Naive thymus-derived CD4-positive, alpha-beta T cell (primary cell): ENCODE measurements at places on chromosomes 1 and 21. TPM values are rescaled to one million over a fixed set of nuclear protein-coding genes. Genes with fewer than 3 reads are reported as not detected.

FOXD3 gene
- not detected in 2 replicates for total RNA-seq

KRTAP27-1 gene
- total RNA-seq = not detected in 2 replicates

PGBD5 gene
- 0.28 and 0.36 TPM in 2 replicates for total RNA-seq

CACNA1E gene
- total RNA-seq = not detected

DCST2 gene
- total RNA-seq = 2.4 TPM

KIAA1614 gene
- 0.31 and 0.33 TPM in 2 replicates for total RNA-seq

PTGFR gene
- total RNA-seq = not detected

ASH1L gene
- total RNA-seq = 53.2 and 57.2 TPM in 2 replicates

KCNJ9 gene
- total RNA-seq = not detected

COL9A2 gene
- total RNA-seq = 13.8 and 14.6 TPM in 2 replicates

LCE1D gene
- total RNA-seq = not detected in 2 replicates

PTGFRN gene
- 5.6 and 10.2 TPM in 2 replicates for total RNA-seq

IL24 gene
- total RNA-seq = not detected

CFHR5 gene
- total RNA-seq = not detected

SLAMF7 gene
- total RNA-seq = 1.9 TPM

CATSPERE gene
- 1.9 TPM for total RNA-seq

CD1E gene
- 0.61 TPM for total RNA-seq

OR2T10 gene
- not detected for total RNA-seq

RIMS3 gene
- total RNA-seq = 2.5 TPM

LMX1A gene
- not detected for total RNA-seq

FCER1G gene
- total RNA-seq = 13.9 TPM

HHAT gene
- total RNA-seq = 3.1 TPM

NID1 gene
- 6.2 TPM for total RNA-seq

AMY1A gene
- not detected for total RNA-seq

NHLH1 gene
- total RNA-seq = 0.42 TPM

TACSTD2 gene
- total RNA-seq = not detected

PTPN7 gene
- 101 TPM for total RNA-seq

C8B gene
- not detected for total RNA-seq

TIMM17A gene
- 43.1 TPM for total RNA-seq

PFDN2 gene
- 33.3 TPM for total RNA-seq

GABRD gene
- total RNA-seq = not detected

FGR gene
- total RNA-seq = 246 TPM

SPATA17 gene
- total RNA-seq = not detected in 2 replicates

LCE2B gene
- total RNA-seq = not detected

PCAT6 gene
- 0.76 and 0.85 TPM in 2 replicates for total RNA-seq

KCNA2 gene
- 0.96 TPM for total RNA-seq

TEX38 gene
- total RNA-seq = not detected

FASLG gene
- total RNA-seq = 3.5 TPM

RPE65 gene
- not detected for total RNA-seq

OR2L13 gene
- not detected for total RNA-seq

PUM1 gene
- total RNA-seq = 174 TPM

LDLRAP1 gene
- total RNA-seq = 364 TPM

LYSMD1 gene
- 2.5 TPM for total RNA-seq

GUCA2A gene
- total RNA-seq = not detected in 2 replicates

TTC22 gene
- total RNA-seq = 7.0 TPM

ADARB1 gene
- total RNA-seq = 38.4 TPM

WARS2 gene
- total RNA-seq = 10.4 TPM

GBP4 gene
- 41.0 TPM for total RNA-seq

ZBED6 gene
- total RNA-seq = 31.6 TPM

DNASE2B gene
- not detected in 2 replicates for total RNA-seq

NKAIN1 gene
- total RNA-seq = not detected

AJAP1 gene
- 2.4 TPM for total RNA-seq

PLPPR5 gene
- total RNA-seq = not detected

SLC2A5 gene
- 1.1 TPM for total RNA-seq

NUDT4B gene
- total RNA-seq = 1.2 TPM in 1 of 2 replicates, not detected in the other
